Fibroblast of gingiva (primary cell): ENCODE measurements at places on chromosomes 13 and 19.

DNA sequence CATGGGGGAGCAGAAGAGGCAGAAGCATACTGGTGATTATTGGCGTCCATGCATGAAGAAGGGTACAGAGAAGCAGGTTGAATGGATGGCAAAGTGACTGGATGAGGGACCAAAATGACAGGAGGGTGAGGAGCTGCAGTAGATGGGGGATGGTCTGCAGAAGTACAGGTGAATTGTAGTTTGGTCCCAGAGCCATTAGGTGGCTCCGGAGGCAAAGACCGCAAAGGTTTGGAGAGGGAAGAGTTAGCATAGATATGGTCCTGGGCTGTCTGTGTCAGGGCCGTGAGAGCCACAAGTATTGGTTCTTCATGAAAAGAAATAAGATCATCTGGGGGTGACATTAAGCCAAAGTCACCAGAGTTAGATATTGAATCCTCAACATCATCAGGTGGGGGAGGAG lies 59.0 kb upstream of the ZNF726 start:
- DNase-seq = no peak

- DNase-seq = peak; percentile 53
Measured at GRCh38 chr19:41570639-41571112, 5.3 kb upstream of the CEACAM21 start.

GRCh38 chr19:2084993-2085720 lies 11.0 kb downstream of the MOB3A start:
- DNase-seq = peak; percentile 62

DNA sequence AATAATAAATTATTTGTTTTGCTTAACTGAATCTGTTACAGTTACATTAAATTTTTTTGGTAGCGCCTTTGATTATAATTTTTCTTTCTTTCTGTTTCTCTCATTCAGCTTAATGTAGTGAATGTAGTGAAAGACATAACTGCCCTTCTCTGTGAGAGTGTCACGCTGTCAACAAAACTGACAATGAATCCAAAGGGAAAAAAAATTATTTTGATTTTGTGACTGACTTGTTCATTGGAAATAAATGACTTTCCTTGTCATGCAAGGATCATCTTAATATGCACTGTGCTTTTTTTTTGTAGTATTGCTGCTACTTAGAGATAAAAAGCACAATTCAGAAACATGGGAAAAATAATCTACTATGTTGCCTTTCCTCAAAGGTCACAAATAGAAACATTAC lies 1196.4 kb downstream of the PCDH17 start:
- no peak for DNase-seq

GRCh38 chr19:4064496-4065260 lies 2.0 kb downstream of the ZBTB7A start:
- DNase-seq = peak; percentile 30

- peak; percentile 17 for DNase-seq
Measured at GRCh38 chr19:37931881-37932655, 25.1 kb downstream of the SIPA1L3 start.

DNA sequence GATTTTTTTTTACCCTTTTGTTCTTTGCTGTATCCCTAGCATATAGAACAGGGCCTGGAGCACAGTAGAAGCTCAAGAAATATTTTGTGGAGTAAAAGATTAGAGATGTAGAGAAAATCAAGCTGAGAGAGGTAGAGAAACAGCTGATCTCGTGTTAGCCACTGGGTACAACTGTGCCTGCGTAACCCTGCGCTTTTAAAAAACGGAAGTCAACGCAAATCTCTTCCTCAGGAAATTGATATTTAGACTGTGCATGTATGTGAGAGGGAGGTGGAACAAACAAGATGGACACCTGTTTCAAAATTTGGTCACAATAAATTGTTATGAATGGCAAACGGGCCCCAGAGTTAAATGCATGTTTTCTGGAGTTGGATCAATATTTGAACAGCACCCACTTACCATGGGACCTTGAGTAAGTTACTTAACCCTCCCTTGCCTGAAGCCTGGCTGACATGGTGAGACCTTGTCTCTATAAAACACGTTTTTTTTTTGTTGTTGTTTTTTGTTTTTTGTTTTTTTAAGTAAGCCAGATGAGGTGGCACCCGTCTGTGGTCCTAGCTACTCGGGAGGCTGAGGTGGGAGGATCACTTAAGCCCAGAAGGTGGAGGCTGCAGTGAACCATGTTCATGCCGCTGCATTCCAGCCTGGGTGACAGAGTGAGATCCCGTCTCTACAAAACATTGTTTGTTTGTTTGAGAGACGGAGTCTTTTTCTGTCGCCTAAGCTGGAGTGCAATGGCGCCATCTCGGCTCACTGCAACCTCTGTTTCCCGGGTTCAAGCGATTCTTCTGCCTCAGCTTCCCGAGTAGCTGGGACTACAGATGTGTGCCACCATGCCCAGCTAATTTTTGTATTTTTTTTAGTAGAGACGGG lies 3.3 kb upstream of the EPOR start:
- DNase-seq = no peak

GRCh38 chr19:55400281-55401087 lies 7.1 kb downstream of the UBE2S start:
- no peak for DNase-seq

- DNase-seq = no peak
Measured at GRCh38 chr13:99380921-99381645, 73.9 kb upstream of the GPR183 start.

DNA sequence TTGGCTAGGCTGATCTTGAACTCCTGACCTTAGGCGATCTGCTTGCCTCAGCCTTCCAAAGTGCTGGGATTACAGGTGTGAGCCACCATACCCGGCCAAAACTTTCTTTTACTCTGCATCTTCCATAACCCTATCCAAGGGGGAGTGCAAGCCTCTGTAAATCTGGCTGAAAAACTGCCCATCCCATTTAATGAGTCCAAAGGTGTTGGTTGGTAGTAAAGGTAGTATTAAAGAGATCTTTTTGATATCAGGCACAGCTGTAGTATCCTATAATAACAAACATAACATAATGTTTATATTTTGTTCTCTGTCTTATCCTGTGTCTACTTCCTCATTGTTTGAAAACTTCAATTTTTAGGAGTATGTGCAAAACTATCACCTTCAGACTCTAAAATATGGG lies 559.8 kb upstream of the ATXN8OS start:
- DNase-seq = no peak

DNA sequence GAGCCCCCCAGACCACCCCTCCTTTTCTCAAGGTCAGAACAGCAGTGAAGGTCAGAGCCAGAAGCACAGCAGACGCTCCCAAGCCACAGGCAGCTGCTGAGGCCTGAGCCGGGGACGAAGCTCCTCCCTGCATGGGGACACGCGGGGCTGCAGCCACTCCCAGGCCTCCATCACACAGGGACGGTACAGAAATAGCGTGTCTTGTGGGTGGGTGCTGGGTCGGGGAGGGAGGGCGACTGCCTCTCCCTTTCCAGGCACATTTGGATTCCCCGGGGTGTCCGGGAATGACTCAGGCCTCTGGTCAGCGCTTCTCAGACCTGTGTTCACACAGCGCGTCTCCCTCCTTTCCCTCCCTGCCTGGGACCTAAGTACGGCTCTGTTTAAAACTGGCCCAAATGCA lies 33.2 kb downstream of the RASA3 start:
- DNase-seq = peak; percentile 97
